Muscle of arm (tissue), 14 donors: ENCODE measurements at places on chromosomes 2 and 18. TPM values are rescaled to one million over a fixed set of nuclear protein-coding genes. Genes with fewer than 3 reads are reported as not detected.

Gene CPS1
- not detected for polyA plus RNA-seq

Gene SERPINB13
- not detected for polyA plus RNA-seq

- no peak for DNase-seq
Observed at GRCh38 chr2:45256173-45256866, 247.1 kb upstream of the SIX2 start.

DNA sequence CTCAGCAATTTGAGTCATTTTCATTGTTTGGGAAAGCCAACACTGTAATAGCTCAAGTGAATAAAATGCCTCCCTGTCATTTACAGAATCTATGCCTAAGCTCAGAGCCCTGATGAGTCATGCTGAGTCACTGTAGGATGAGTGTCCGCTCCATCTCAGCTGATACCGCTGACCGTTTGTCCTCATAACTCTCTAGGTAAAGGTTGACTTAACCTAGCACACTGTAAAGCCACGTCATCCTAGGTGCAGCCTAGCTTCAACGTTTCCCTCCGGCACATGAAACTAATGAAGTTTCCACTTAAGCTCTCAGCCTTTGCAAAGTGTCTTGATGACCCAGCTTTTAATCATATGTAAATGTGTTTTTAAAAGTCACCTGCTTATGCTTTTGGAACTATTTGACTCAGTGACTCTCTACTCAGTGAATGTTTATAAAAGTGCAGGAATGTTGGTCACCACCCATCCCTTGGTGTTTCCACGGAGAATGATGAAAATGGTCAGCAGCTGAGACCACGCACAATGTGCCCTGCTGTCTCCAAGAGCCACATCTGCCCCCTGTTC lies 154.0 kb downstream of the PMAIP1 start:
- DNase-seq = no peak

- no peak for DNase-seq
Observed at GRCh38 chr2:173300458-173300857, 54.2 kb upstream of the CDCA7 start.
